ENCODE measurements at places on chromosomes 3 and 15.
A peak's percentile ranks its signal among the peaks of the same experiment; 100 is the strongest.

GRCh38 chr15:68790910-68791309 lies 29.8 kb downstream of the ANP32A start:
- no peak for DNase-seq
- peaks cover 93% of the 10 kb centered on the region for H3K4me1 ChIP-seq
- no peak overlapping the region for H3K27ac ChIP-seq

DNA sequence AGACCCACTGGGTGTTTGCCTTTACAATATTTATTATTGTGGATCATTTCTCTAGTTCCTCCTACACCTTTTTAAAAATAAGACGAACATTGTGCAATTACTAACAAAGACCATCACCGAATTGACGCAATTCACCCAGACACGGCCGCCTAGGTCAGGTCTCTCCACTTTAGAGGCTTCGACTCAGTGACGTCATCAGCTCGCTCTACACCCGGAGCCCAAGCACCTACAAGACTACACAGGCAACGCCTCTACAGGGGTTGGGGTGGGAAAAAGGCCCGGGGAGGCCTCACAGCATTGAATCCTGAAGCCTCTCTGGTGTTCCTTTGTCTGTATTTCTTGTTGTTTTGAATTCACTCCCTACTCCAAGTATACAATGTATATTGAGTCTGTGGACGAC lies 16.6 kb downstream of the ZIC4 start:
- H3K4me1 ChIP-seq: peaks cover 41% of the 10 kb centered on the region
- H3K4me3 ChIP-seq: no peak overlapping the region
- DNase-seq: no peak
- H3K36me3 ChIP-seq: no peaks in the 10 kb centered on the region

GRCh38 chr3:14823393-14823792 lies 4.6 kb downstream of the FGD5 start:
- peak overlapping the region; percentile 31 for H3K27ac ChIP-seq
- H3K27me3 ChIP-seq: no peaks in the 10 kb centered on the region
- DNase-seq: no peak

DNA sequence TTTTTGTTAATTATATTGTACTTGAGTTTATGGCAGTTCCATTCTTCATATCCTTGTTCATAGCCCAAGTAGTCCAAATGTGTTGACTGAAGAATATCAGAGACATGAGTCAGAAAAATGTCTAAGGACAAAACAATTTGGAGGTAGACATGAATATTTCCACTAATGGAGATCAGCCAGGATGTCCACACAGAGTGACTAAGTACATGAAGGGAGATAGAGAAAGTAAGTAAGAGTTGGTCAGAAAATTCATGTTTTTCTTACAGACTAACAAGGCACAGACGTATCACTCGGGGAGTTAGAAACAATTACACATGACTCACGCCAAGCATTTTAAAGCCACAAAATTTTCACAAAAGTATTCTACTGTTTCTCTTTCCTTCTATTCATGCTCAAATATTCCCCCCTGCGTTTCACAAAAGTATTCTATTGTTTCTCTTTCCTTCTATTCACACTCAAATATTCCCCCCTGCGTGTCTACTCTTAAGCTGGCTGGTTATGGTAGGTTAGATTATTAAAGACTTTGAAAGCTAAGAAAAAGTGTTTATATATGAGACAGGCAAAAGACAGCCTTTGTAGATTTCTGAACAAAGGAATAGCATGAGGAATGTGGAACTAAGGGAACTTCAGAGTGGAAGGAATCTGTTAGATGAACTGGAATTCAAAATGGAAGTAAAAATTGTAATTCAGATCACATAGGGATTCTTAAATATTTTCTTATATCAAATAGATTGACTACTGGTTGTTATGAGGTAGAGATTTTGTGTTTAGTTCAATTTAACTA lies 648.7 kb upstream of the CCDC54 start:
- H3K4me1 ChIP-seq: no peaks in the 10 kb centered on the region

DNA sequence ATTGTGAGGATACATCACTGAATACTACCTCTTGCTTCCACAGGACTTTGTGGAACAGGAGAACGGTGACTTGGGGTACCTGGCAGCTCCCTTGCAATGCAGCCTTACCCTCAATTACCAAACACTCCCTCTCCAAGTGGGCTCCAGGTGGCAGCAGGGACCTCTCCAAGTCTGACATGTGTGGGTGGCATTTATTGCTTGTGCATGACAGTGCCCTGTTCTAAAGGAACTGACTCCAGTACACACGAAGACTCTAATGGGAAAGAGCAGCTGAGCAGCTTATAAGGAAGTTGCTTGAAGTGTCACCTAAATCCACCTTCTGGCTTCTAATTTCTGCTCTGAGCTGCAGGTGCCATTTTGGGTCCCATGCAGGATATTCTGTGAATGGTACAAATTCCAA lies 174.1 kb upstream of the SLCO3A1 start:
- H3K4me1 ChIP-seq: no peaks in the 10 kb centered on the region
- H3K4me3 ChIP-seq: no peak overlapping the region
- no peaks in the 10 kb centered on the region for H3K27me3 ChIP-seq
- no peak for DNase-seq
- no peaks in the 10 kb centered on the region for H3K36me3 ChIP-seq
- no peak overlapping the region for H3K27ac ChIP-seq

DNA sequence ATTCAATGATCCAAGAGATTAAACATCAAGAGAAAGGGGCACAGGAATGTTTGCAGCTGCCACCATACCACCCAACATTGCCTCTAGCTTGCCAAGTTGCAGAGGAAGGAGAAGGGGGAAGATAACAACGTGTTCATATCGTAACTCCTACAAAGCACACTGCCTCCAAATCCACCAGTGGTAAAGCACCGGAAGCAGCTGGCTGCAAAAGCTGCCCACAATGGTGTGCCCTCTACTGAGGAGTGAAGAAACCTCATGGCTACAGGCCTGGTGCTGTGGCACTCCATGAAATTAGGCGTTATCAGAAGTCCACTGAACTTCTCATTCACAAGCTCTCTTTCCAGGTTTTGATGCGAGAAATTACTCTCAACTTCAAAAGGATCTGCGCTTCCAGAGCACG lies 263.9 kb upstream of the STT3B start:
- no peak overlapping the region for H3K27ac ChIP-seq
- no peak overlapping the region for H3K4me3 ChIP-seq
- no peaks in the 10 kb centered on the region for H3K36me3 ChIP-seq
- no peaks in the 10 kb centered on the region for H3K27me3 ChIP-seq
- DNase-seq: no peak
- H3K4me1 ChIP-seq: no peaks in the 10 kb centered on the region

- H3K27me3 ChIP-seq: no peaks in the 10 kb centered on the region
- no peak for DNase-seq
- H3K4me1 ChIP-seq: peaks cover 23% of the 10 kb centered on the region
- no peak overlapping the region for H3K27ac ChIP-seq
- no peaks in the 10 kb centered on the region for H3K36me3 ChIP-seq
- H3K4me3 ChIP-seq: no peak overlapping the region
Measured at GRCh38 chr3:194311000-194311399, 40.1 kb downstream of the CPN2 start.

- H3K27ac ChIP-seq: no peak overlapping the region
- peaks cover 24% of the 10 kb centered on the region for H3K36me3 ChIP-seq
- H3K4me1 ChIP-seq: no peaks in the 10 kb centered on the region
Measured at GRCh38 chr15:30905821-30906220, 2.1 kb downstream of the FAN1 start.

GRCh38 chr15:80850941-80851451 lies 71.8 kb downstream of the CEMIP start:
- H3K36me3 ChIP-seq: no peaks in the 10 kb centered on the region
- no peak overlapping the region for H3K27ac ChIP-seq
- DNase-seq: no peak
- no peaks in the 10 kb centered on the region for H3K27me3 ChIP-seq
- no peaks in the 10 kb centered on the region for H3K4me1 ChIP-seq
- H3K4me3 ChIP-seq: no peak overlapping the region

GRCh38 chr3:100260081-100260684 lies 609 bp upstream of the TBC1D23 start:
- no peaks in the 10 kb centered on the region for H3K36me3 ChIP-seq
- H3K27ac ChIP-seq: peak overlapping the region; percentile 92
- DNase-seq: no peak
- H3K4me1 ChIP-seq: no peaks in the 10 kb centered on the region
- H3K27me3 ChIP-seq: no peaks in the 10 kb centered on the region

- no peaks in the 10 kb centered on the region for H3K36me3 ChIP-seq
- DNase-seq: no peak
- H3K27ac ChIP-seq: no peak overlapping the region
- no peaks in the 10 kb centered on the region for H3K4me1 ChIP-seq
- no peak overlapping the region for H3K4me3 ChIP-seq
Measured at GRCh38 chr3:16124636-16125035, 49.8 kb upstream of the GALNT15 start.

GRCh38 chr15:100048736-100049135 lies 293.0 kb downstream of the ADAMTS17 start:
- H3K36me3 ChIP-seq: no peaks in the 10 kb centered on the region
- no peak overlapping the region for H3K4me3 ChIP-seq
- H3K4me1 ChIP-seq: peaks cover 11% of the 10 kb centered on the region
- H3K27me3 ChIP-seq: no peaks in the 10 kb centered on the region

- no peak overlapping the region for H3K4me3 ChIP-seq
- H3K36me3 ChIP-seq: no peaks in the 10 kb centered on the region
- H3K27me3 ChIP-seq: no peaks in the 10 kb centered on the region
- DNase-seq: no peak
Measured at GRCh38 chr3:74089814-74090213, 465.1 kb upstream of the PDZRN3 start.

DNA sequence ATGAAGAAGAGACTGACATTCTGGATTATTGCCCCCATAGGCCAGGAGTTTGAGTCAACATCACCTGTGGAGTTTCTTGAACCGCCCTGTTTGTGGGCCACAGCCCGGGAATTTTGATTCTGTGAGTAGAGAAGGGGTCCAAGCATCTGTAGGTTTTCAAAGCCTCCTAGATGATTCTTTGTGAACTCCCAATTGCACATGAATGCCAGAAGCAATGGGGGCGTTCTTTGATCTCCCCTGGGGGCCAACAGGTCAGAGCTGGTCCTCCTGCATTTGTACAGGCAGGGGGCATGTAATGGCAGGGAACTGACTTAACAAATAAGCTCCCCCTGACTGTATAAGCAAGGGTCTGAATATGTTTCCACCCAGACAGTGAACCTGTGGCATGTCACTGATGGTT lies 260.3 kb downstream of the SLCO3A1 start:
- no peaks in the 10 kb centered on the region for H3K27me3 ChIP-seq
- DNase-seq: no peak
- H3K27ac ChIP-seq: no peak overlapping the region
- H3K36me3 ChIP-seq: no peaks in the 10 kb centered on the region

DNA sequence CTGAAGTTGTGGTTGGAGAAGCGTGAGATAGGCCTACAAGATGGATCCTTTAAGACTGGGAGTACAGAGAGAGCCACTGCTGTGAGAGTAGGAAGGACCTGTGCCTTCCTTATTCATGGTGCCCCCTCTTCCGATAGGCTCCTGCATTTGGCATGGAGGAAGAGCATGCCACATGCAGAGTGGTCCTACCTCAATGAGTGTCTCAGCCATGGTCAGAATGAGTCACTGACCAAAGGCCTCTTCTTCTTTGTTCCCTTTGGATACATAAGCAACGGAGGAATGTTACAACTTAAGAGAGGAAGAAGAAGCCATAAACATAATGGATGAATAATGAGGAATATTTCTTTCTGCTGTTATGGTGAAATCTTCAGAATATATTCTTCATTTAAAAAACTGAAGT lies 681.2 kb upstream of the GRM7 start:
- H3K36me3 ChIP-seq: no peaks in the 10 kb centered on the region
- no peak overlapping the region for H3K27ac ChIP-seq
- no peak for DNase-seq
- no peaks in the 10 kb centered on the region for H3K4me1 ChIP-seq
- no peaks in the 10 kb centered on the region for H3K27me3 ChIP-seq
- H3K4me3 ChIP-seq: no peak overlapping the region

DNA sequence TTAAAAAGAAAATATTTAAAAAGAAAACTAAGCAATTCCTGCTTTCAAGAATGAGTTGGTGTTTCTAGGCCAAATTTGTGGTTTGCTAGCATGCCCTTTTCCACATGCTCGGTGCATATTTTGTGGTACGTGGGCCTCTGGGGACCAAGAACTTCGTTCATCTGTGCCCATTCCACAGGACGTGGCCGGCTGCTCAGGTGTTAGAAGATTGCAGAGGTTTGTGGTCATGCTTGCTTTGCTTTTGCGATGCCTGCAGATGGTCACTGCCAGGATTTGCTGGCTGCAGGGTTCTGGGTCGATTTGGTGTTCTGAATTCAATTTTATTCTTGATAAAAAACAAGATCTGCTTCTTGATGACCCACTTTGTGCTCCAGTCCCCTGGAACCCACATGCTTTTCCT lies 7.5 kb downstream of the PSTPIP1 start:
- no peak overlapping the region for H3K27ac ChIP-seq
- no peak for DNase-seq
- H3K4me1 ChIP-seq: no peaks in the 10 kb centered on the region

- peaks cover 20% of the 10 kb centered on the region for H3K4me1 ChIP-seq
- no peak overlapping the region for H3K4me3 ChIP-seq
- no peaks in the 10 kb centered on the region for H3K27me3 ChIP-seq
- H3K27ac ChIP-seq: peak overlapping the region; percentile 93
- no peaks in the 10 kb centered on the region for H3K36me3 ChIP-seq
- no peak for DNase-seq
Measured at GRCh38 chr3:182795389-182795782, 2.1 kb downstream of the ATP11B start.

- peak overlapping the region; percentile 65 for H3K27ac ChIP-seq
- H3K4me1 ChIP-seq: peaks cover 60% of the 10 kb centered on the region
- DNase-seq: no peak
- no peaks in the 10 kb centered on the region for H3K36me3 ChIP-seq
Measured at GRCh38 chr15:83656943-83657528, 3.1 kb downstream of the ADAMTSL3 start.

DNA sequence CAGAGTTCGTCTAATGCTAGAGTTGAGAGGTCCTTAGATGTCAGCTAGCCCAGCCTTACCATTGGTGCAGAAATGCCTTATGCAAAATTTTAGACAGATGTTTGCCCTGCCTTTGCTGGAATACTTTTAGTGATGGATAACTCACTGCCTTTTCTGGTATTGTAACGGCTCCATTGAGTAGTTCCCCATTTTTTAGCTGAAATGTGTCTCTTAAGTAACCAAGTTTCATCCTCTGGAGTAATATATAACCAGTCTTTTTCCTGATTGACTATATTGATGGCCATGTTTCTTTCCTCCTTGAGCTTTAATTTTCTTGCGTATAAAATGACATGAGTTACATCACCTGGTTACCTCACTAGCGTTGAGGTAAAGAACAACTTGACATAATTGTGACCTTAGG lies 45.0 kb downstream of the SNRK start:
- peaks cover 25% of the 10 kb centered on the region for H3K36me3 ChIP-seq
- no peak for DNase-seq
- H3K4me3 ChIP-seq: no peak overlapping the region
- H3K27ac ChIP-seq: no peak overlapping the region

DNA sequence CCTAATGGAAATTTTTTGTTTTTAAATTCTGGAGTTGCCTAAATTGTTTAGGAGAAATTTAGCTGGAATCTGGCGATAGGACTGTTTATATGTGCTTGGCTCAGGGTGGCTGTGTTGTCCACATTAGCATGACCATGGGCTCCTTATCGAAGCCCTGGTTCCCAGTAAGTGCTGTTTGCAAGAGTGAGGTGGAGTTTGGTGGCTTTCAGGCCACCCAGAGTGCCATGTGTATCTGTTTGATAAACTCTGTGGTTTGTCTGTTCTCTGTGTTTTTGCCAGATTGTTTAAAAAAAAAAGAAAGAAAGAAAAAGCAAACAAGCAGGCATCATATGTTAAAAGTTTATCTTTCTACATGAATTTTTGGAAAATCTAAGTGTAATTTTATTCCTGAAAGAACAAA lies 51.5 kb downstream of the PLCL2 start:
- H3K27me3 ChIP-seq: no peaks in the 10 kb centered on the region
- no peak for DNase-seq
- no peak overlapping the region for H3K27ac ChIP-seq
- peaks cover 46% of the 10 kb centered on the region for H3K4me1 ChIP-seq

Data from right atrium auricular region (tissue), 2 donors.